NCI-H446 (cell line): ENCODE measurements at places on chromosomes 16 and 17.
A peak's percentile ranks its signal among the peaks of the same experiment; 100 is the strongest.

DNA sequence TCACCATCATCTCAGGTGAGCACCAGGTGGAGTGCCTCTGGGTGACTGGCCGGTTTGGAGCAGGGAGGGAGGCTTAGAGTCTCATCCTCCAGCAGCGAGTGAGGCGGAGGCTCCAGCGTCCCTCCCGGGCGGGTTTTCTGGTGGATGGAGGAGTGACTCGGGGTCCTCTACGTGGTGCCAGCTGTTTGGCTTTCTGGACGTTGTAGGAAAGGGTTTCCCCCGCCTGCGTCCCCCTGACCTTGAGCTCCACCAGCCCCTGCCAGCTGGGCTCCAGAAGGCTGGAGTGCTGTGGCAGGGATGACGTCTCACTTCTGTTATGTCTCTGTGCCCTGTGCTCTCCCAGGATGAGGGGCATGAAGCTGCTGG lies 522 bp downstream of the DNASE1 start:
- no peak for DNase-seq

DNA sequence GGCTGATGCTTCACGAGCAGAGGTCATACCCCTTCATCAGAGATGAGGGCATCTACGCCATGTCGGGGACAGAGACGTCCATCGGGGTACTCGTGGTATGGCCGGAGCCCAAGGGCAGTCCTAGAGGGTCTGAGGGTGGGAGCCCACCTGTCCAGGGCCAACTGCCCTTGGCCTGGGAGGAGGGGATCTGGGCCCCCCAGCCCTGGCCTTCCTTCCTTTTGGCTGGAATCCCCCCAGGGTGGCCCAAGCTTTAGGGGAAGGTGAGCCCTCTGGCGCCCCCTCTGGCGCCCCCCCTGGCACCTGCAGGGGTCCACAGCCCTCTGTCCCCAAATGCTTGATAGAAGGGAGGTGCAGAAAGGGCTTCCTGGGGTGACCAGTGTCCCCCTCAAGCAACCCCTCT lies 69.3 kb downstream of the SCNN1B start:
- no peak for DNase-seq

- DNase-seq = no peak
Observed at GRCh38 chr17:60248618-60249289, 99.0 kb downstream of the CA4 start.

GRCh38 chr17:62826956-62827355 lies 18.8 kb upstream of the MARCHF10 start:
- DNase-seq = no peak

DNA sequence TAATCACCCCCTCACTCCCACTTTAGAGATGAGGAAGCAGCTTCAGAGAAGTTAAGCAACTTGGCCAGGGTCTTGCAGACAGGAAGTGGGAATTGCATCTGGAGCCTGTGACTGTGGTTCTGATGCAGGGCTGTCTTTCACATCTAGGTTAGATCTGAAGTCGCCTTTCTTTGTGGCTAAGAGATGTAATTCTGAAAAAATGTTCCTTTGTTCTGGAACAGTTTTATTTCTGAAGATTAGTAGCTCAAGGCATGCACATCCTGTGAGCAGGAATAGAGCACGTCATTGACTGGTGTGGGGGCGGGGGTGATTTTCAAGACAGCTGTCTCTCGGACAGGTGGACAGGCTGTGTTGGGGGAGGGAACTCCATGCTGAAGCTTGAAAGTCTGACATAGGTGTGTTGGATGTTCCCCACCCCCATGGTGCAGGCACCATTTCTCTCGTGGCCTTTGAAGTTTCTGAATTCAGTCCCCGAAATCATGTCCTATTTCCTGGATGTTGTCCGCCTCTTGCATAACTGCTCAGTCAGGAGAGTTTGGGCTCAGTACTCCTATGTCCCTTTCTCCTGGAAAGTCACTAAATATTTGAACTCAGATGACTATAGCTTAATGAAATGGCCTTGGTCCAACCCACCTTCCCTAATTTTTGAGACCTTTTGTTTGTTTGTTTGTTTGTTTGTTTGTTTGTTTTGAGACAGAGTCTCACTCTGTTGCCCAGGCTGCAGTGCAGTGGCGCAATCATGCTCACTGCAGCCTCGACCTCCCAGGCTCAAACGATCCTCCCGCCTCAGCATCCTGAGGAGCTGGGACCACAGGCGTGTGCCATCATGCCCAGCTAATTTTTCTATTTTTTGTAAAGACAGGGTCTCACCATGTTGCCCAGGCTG lies 21.0 kb upstream of the HERPUD1 start:
- DNase-seq = no peak

DNA sequence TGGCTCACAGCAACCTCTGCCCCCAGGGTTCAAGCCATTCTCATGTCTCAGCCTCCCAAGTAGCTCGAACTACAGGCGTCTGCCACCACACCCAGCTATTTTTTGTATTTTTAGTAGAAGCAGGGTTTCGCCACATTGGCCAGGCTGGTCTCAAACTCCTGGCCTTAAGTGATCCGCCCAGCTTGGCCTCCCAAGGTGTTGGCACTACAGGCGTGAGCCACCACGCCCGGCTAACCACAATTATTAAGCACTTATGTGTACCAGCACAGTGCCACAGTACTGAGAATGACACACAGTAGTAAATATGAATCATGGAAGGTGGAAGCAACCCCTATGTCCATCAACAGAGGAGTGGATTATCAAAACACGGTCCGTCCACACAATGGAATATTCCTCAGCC lies 49.8 kb downstream of the COTL1 start:
- no peak for DNase-seq

DNA sequence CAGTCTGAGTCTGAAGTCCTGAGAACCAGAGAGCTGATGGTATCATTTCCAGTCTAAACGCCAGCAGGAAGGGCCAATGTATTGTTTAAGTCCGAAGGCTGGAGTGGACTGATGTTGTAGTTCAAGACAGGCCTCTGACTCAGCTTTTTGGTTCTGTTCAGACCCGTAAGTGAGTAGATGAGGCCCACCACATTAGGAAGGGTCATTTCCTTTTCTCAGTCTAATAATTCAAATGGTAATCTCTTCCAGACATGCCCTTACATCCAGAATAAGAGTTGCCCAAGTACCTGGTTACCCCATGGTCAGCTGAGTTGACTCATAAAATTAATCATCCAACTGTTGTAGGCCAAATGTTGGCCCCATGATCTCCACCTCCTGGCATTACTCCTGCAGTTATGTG lies 442.6 kb upstream of the HSBP1 start:
- DNase-seq = no peak

- no peak for DNase-seq
Observed at GRCh38 chr17:61461586-61461966, 9.4 kb downstream of the TBX4 start.

DNA sequence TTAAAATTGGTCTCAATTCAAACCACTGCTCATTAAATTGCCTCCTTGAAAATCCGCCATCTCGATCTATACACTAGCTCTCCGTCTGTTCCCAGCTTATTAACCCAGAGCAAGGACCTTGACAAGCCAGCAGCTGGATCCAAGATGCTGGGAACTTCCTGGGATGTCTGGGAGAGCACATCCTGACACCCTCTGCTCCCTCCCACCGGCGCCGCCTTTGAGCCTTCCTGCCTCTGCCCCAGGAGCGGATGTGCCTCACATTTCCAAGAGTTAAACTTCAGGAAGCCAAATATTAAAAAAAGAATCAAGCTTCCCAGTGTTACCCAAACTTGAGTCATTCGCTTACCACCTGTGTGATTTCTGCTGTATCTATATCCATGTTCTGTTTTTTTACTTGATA lies 107.9 kb downstream of the HAPSTR1 start:
- no peak for DNase-seq

GRCh38 chr17:76000755-76001521 lies at the start of gene CDK3:
Gene CDK3 (plus strand): TSS chr17:76000855. CDS start chr17:76001426, 571 bp downstream.
- no peak for DNase-seq

DNA sequence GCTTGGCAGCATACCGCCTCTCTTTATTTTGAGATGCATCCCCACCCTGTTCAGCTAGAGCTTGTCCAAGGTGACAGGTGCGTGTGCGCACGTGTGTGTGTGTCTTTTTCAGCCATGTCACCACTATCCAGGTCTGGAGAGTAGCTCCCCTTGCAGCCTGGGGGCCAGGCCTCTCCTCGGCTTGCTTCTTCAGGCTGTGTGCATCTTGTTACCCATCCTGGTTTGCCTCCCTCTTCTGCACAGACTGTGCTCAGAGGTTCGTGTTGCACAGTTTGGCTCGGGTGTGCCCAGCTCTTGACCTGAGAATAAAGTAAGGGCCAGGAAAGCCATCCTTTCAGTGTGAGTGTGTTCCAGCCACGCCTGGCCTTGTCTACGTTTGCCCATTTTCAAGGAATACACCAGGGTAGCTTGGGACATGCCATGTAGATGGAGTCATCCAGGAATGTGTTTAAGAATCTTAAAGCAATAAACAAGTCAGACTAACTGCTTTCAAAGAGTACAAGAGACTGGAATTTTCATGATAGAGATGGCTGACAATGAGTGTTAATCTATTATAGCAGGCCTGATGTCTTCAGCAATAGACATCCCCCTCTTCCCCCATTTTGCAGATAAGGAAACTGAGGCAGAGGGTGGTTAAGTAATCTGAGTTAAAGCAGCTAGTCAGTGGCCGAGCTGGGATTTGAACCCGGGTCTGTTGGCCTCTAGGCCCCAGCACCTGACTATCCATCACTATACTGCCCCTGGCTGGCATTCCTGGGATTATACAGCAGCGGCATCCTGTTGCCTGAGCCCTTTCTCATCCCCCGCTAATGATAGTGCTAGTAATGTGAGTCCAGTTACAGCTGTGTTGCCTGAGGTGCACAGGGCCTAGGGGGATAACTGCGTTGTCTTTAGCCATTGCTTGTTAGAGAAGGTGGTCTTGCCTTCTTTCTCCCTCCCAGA lies 77.9 kb downstream of the KSR1 start:
- no peak for DNase-seq

GRCh38 chr16:81717662-81718189 lies 61.4 kb upstream of the PLCG2 start:
- DNase-seq = no peak

DNA sequence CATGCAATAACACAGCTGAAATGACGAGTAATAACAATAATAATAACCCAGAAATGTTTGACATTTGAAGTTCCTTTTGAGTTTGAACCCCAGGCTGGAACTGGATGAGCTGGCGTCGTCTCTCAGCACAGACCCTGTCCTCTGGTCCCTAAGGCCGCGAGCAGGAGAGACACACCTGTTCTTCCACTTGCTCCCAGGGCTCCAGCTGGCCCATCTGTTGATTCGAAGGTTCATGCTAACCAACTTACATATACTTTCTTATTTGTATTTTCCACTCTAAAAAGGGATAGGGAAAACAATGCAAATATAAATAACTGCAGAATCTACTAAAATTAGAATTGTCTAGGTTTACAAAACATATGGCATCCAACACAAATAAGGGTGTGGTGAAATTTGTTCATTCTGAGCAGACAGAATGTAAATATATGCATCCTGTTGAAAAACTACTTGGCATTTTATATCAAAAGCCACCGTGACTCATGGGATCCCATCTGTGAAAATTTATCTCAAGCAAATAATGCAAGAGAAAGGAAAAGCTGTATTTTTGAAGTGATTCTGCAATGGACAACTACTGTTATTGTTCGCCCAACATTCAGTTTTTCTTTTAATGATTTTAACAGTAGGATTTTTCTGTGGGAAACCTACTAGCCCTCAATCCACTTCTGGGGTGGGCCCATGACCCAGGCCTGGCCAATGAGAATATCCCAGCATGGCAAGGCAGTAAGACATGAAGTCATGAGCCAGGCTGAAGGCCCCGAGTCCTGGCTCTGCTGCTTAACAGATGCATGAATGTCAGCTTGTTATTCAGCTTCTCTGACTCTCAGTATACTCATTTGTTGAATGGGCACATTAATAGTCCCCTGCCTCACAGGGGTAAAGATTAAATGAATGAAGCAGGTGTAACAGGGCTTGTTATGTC lies 13.2 kb upstream of the RGS9 start:
- peak; percentile 26 for DNase-seq

DNA sequence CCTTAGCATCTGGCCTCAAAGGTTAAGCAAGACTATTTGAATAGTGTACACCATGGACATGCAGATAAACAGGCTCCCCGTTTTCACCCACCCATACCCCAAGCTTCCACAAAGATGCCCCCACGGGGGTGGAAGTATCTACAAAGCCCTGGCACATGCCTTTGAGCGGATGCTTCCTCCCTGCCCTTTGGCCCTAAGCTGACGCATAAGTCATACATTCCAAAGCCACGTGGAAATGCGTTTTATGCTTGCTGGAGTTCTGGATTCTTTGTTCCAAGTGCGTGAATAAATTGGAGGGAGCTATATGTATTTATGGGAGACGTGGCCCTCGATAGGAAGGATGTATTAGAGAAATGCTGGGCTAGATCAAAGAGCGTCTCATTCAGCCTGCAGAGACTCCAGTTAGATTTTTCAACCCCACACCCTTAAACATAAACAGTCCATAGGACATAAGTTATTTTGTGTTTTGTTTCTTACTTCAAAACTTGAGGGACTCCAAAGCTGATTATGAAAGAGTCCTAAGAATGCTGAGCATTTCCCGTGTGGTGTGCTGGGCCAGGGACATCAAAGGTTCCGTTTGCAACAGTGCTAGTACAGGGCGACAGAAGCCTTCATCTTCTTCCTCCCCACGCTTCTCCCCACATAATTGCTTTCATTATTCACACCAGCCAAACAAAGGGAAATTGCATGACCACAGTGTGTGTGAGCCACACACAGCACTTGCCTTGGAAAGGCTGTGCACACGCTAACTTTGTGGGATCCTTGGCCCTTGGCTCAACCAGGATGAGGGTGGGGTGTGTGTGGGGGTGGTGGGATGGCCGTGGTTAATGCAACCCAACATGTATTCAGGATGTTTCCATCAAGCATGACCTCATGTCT lies 73.6 kb downstream of the WIPI1 start:
- DNase-seq = no peak

DNA sequence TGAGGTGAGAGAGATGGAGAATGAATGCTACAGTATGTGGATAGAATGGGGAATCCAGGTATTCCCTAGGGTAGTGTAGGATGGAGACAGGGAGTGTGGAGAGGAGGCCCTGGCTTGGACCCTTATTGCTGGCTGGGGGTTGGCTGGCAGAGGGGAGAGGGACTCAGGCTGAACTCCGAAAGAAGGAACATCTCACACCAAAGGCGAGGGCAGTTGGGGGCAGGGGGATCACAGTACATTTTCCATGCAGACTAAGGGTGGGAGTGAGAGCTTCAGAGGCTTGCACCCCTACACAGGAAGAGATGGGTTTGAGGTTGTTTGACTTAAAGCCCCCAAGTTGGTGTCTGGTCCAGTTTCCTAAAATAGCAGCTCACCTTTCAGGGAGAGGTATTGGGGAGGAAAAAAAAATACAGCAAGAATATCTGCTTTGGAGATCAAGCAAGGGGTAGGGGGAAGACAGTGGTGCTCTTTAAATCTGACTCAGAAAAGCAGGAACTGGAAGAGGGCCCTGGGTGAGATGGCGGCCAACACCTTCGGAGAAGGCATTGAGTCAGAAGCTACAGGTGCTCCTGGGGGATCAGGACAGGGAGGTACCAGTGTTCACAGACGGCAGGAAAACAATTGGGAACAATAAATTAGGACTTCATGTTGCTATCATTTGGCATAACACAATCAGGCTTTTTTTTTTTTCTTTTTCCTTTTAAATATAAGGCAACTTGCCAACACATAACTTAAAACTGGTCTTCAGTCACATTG lies 12.4 kb downstream of the TRAF4 start:
- no peak for DNase-seq

GRCh38 chr16:61569028-61569427 lies 467.2 kb downstream of the CDH8 start:
- no peak for DNase-seq
